ENCODE measurements at places on chromosomes 5 and 9.

- no peak for DNase-seq
Measured at GRCh38 chr5:164487939-164488338, 982.5 kb downstream of the MAT2B start.

- DNase-seq = no peak
Measured at GRCh38 chr9:38047301-38048251, 21.5 kb downstream of the SHB start.

- no peak for DNase-seq
Measured at GRCh38 chr5:73825736-73826135, 199.7 kb downstream of the ARHGEF28 start.

DNA sequence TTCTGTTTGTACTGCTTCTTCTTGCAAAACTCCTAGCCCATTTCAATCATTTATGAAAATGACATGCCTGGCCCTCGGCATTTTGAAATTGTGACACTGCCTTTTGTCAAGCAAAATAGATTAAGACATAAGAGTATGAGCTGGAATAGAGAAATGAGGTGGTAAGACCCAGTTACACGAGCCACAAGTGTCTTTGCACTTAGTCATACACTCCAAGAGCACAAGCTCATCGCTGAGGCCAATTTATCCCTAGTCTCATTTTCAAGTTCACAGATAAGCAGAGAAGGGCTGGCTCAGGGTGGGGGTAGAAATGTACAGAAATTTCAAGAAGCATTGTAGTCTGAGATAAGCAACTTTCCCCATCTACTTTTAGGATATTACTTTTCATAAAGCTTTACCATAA is 40.6 kb upstream of the MAP1B start:
- no peak for DNase-seq

DNA sequence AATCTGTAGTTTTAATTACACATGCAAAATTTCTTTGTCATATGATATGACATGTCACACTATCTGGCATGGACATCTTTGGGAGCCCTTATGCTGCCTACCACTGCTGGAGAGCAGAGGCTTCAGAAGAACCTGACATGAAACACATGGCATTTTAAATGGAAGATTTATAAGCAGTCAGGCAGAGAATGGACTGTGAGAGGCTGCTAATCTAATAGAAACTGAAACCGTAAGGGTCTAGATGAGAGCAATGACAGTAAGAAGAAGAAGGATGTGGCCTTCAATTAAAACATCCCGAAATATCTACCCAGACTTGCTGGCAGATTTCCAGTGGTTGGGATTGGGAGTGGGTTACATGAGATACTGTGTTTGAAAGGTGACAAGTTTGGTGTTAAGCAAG is 149.8 kb downstream of the MACIR start:
- no peak for DNase-seq

- no peak for DNase-seq
Measured at GRCh38 chr5:96219580-96220281, 213.3 kb downstream of the PCSK1 start.
